ENCODE measurements at places on chromosomes 5 and 9. TPM values are rescaled to one million over a fixed set of nuclear protein-coding genes. Genes with fewer than 3 reads are reported as not detected.

DNA sequence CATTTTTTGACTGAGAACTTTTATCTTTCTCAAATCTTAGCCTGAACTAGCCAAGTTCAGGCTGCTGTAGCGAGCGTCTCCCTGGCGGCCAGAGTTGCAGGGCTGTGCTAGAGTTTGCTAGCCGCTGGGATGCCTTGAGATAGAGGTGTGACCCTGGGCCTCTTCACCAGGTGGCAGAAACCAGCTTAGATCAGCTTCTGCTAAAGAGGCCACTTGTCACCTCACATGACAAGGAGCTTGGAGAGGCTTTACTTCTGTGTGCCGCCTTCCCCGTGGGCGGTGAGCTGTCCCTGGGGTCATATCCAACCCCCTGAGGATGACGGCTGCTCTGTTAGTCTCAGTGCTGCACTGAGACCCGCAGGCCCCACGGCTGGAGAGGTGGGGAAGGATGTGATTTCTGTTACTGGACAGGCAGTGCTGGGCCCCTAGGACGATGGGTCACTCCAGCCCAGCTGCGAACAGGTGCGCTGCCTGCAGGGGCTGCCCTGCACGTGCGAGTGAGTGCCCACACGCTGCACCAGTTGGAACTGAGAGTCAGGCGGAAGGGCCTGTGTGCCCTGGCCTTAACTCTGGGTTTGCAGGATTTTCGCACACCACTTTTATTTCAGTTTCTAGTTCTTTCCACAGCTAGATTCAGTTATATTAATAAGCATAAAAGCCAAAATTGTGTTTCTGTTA is 63.8 kb downstream of the EHMT1 start:
- DNase-seq = peak; percentile 62
- no peak overlapping the region for H3K4me3 ChIP-seq
- H3K27ac ChIP-seq = peak overlapping the region; percentile 72
- no peaks in the 10 kb centered on the region for H3K36me3 ChIP-seq
- H3K4me1 ChIP-seq = peaks cover 36% of the 10 kb centered on the region

Gene PCDHGC5
- 0.02 TPM for polyA plus RNA-seq

Gene WWC1
- polyA plus RNA-seq = 1.5 TPM

Gene CDH6
- polyA plus RNA-seq = 0.11 TPM

- H3K27me3 ChIP-seq = no peaks in the 10 kb centered on the region
- DNase-seq = no peak
- H3K4me1 ChIP-seq = no peaks in the 10 kb centered on the region
- no peak overlapping the region for H3K27ac ChIP-seq
- H3K4me3 ChIP-seq = no peak overlapping the region
Measured at GRCh38 chr9:116792271-116792670, 105.2 kb downstream of the TRIM32 start.

GRCh38 chr9:74557571-74557970 is 60.4 kb downstream of the RORB start:
- no peak for DNase-seq
- H3K4me3 ChIP-seq = no peak overlapping the region
- H3K36me3 ChIP-seq = no peaks in the 10 kb centered on the region
- H3K4me1 ChIP-seq = peaks cover 10% of the 10 kb centered on the region

DNA sequence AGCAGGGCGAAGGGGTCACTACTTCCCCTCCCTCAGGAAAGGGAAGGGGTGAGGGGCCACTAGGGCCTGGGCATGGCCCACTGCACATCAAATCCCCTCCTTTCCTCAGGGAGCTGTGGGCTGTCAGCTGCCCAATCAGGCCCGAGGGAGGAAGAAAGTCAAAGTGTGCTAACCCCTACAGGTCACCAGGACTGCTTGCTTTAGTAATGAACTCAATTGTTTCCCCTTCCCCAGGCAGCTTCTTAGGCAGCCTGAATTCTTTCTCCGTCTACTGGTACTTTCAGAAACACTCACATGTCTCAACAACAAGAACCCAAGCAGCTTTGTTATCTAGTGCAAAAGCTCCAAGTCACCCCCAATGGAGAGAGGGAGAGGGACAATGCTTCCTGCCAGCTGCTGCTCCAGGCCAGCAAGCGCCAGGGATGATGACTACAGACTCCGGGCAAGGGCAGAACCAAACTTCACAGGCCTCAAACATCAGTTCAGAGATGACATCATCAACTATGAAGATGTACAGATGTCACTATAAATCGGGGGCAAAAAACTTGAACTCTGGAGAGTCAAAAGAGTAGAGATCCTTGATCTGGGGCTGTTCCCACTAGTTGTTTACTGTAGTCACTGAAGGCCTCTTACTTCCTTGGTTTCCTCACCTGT is 100.7 kb downstream of the SLIT3 start:
- no peak overlapping the region for H3K4me3 ChIP-seq
- no peaks in the 10 kb centered on the region for H3K27me3 ChIP-seq
- no peaks in the 10 kb centered on the region for H3K4me1 ChIP-seq
- no peak overlapping the region for H3K27ac ChIP-seq
- no peaks in the 10 kb centered on the region for H3K36me3 ChIP-seq

Measured in spleen (tissue), 13 donors.